ENCODE measurements at places on chromosomes 7 and 10.

DNA sequence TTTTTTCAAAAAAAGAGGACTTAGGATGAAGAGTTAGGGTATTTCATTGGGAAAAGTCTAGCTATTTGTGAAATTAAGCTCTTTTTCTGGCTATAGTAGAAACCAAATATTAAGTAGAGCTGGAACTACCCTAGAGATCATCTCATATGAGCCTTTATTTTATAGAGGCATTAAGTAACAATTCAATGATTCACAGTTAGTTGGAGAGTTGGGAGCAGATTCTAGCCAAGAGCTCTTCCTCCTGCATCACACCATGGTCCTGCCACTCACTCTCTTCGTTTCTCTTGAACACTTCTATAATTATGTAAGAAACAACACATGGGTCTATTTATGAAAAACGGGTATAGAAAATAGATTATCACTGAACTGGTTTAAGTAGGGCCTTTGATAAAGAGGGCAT, 76.1 kb upstream of the ANK3 start:
- no peak for DNase-seq

DNA sequence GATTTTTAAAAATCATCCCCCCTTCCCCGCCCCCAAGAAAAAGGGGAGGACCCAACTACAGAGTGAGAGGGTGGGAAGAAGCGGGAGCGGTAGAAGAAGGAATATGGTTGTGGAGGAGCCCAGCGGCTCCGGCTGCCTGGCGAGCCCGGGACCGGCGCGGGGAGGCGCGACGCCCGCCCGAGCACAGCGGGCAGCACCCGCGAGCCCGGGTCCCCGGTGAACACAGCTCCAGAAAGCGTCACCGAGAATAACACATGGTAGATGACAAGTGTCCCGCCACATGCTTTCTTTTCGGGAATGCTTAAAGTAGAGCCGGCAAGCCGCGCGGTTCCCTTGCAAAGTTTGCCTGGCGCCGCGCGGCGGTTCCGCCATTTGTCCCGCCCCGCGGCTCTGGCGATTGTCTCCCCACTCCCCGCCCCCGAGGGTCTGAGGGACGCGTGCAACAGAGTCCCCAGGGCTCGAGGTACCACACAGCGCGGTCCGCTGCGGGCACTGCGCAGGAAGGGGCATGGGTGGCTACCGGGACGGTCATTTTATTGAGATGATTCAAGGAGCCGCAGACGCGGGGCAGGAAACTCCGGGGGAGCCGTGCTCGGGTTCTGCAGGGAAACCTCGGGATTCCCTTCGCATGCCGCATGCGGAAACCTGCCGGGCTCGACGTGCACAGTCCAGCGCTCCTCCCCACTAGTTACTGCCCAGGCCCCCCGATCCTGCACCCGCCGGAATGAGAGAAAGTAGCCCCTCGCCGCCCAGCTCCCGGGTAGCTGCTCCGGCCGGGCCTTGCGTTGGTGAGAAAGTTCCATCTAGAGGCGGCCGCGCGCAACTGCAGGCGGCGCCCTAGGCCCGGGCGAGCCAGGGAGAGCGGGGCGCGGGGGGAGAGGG, 781 bp upstream of the GRM8 start:
- peak; percentile 12 for DNase-seq

DNA sequence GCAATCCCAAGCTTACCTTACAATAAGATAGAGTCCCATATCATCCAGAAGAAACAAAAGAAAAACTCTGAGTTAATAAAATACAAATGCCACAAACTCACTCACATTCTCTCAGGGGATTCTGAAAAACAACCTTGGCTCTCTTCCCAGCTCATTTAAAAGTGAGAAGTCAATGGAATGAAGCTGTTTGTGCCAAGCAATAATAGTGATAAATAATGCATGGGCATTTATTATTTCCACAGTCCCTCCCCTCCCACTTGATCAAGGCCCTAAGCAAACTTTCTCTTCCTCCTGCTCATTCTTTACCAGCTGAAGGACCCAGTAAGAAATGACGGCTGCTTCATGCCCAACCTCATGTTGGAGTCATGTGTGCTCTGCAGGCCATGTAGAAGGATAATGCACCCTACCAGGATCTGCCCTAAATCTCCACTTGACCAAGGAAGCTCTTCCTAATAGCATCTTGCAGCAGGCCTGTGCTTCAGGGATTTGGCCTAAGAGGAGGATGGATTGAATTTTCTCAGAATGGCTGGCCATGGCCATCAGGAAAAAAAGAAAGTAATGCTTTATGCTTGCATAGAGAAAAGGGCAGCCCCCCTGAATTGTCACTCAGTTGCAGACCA, 451.3 kb downstream of the GPAM start:
- no peak for DNase-seq

GRCh38 chr10:95550073-95550672, 11.0 kb downstream of the SORBS1 start:
- DNase-seq, result no peak

- DNase-seq, result no peak
Observed at GRCh38 chr7:73439410-73439704, 5.8 kb downstream of the FZD9 start.

- DNase-seq, result no peak
Observed at GRCh38 chr7:157522189-157522588, 185.4 kb downstream of the DNAJB6 start.

DNA sequence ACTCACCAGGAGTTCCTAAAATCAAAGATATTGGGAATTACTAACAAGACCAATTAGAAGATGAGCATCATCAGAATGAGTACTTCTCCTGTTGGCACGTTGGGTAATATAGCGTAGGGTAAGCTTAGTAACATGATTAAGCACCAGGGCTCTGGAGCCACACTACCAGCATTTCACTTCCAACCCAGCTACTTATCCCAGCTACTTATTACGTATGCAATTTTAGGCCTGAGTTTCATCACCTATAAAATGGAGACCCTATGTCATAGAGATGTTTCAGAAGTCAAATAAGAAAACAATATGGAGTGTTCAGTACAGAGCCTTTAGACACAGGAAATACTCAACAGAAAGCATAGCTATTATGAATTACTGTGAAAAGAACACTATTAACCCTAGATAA, 19.0 kb downstream of the GDI2 start:
- no peak for DNase-seq

DNA sequence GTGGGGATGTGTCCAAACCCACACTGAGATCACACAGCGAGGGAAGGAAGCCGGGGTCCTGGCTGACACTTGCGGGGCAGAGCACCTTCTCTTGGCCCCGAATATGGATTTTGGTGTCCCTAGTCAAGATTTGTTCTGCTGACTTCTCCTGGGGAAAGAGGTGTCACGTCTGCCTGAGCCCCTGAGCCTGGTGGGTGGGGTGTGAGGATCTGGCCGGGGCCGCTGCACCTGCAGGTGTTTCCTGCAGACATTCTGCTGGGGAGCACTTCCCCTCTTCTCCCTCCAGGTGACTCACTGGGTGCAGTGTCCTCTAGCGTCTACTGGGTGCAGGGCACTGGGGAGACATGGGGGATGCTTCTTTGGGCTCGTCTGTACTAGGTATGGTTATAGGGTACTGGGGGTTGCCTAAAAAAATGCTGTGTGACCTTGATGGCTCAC, 99.2 kb downstream of the GRK5 start:
- peak; percentile 40 for DNase-seq

DNA sequence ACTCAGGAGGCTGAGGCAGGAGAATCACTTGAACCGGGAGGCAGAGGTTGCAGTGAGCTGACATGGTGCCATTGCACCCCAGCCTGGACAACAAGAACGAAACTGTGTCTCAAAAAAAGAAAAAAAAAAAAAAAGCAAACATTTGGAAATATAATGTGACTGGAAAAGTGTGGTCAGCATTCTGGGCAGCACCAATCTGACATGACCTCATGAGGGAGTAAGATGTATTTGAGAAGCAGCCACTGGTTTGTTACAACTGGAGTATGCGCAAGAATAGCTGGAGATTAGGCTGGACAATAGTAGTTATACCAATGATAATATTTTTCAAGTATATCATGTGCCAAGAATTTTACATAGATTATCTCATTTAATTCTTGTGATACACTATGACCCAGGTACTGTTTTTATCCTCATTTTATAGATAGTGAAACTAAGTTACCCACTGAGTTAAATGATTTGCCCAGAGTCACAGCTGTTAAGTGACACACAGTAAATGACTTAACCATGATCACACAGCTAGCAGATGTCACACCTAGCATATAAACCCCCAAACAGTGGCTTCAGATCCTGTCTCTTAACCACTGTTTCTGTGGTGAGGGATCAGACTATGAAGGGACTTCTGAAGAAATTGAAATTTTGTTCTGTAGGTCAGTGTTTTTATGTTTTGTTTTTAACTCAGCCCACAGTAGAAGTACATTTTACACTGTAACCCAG, 11.1 kb downstream of the MCU start:
- DNase-seq, result no peak

DNA sequence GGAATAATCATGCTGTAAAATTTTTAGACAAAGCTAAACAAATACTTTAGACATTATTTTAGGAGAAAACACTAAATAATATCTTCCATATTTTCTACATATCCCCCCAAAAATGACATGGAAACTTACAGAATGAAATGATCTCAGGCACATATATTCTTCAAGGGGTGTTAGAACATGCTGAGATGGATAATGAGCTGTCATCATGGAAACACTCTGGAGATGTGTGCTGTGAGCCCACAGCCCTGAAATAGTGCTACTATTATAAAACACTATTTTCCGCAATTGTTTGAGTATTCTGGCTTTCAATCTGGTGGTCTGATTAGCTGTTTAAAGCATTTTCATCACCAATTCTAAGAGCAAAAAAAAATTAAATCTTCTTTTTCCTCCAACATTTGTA, 385.7 kb downstream of the PHTF2 start:
- no peak for DNase-seq

DNA sequence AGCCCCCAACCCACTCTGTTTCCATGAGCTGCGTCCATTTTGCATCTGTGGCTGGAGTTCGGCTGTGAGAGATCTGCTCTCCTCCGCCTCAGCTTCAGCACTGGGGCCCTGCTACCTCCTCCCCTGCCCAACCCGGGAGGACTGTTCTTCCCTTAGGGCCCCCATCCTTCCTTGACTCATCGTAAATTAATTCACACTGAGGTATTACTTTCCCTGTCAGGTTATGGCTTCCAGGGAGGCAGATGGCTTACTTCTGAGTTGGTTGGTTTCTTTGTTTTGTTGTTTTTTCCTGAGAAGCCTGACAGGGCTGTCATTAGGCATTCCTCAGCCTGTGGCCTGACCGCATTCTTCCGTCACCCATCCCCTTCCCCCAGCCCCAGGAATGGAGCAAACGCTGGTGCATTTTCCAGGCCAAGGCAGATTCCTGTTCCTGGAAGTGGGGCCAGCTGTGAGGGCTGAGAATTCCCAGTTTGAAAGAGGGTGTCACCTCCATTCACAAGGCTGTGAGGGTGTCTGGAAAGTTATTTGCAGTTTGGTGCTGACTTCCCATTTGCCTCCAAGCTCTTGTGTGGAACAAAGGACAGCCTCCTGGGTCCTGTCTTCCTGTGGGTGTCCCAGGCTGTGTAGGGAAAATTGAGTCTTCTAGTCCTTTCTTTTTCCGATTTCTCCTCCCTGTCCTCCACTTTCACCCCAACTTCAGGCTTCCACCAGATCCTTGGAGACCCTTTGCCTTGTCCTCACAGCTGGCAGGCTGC, 11.7 kb downstream of the CPA5 start:
- no peak for DNase-seq

- peak; percentile 11 for DNase-seq
Observed at GRCh38 chr10:13271552-13272163, 28.2 kb downstream of the PHYH start.

DNA sequence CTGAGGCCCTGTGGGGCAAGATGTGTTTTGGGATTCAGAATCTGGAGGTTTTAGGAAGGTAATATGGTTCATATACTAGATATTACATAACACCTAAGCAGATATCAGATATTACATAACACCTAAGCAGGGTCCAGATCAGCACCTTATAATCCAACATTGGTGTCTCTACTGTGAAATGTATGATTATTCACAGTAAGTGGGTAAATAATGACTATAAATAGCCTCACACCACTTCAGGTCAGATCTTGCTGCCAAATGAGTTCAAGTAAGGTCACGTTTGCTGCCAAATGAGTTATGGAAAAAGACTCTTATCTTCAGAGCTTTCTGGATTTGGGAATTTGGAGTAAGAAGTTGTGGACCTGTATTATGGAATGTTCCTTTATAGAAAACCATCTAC, 14.6 kb downstream of the ADRB1 start:
- no peak for DNase-seq

- no peak for DNase-seq
Observed at GRCh38 chr7:105662998-105663397, 81.7 kb upstream of the EFCAB10 start.

DNA sequence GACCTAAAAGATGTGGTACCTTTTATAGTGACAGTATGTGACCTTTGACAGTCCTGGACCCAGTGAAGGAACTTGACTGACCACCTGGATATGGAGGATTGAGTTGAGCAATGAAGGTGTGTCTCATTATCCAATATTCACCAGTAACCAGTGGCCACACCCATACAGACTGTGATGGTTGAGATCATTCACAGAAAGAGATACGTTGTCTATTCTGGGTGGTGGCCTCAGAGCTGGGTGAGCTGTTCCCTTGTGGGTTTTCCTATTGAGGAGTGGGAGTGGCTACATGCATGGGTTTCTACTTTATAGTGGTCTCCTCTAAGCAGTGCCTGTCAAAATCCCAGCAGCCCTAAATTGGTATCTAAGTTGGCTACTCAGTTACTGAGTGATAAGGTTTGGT, 507.4 kb downstream of the SORCS3 start:
- no peak for DNase-seq

DNA sequence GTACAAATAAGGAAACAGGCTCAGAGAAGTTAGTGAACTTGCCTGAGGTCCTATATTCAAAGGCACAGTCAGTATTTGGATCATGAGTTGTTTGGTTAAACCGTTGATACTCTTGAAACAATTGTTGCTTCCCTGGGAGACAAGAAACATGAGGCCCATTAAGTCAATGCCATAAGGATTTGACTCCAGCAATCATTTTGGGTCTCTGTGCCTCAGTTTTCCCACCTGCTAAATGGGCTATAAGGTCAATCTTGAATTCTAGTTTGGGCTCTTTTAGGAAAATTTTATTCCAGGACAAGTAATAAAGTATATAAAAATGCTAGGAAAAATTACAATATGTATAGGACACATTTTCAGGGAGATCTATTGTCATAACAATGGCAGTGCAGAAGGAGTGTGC, 202.1 kb downstream of the TMEM26 start:
- no peak for DNase-seq

- no peak for DNase-seq
Observed at GRCh38 chr7:48088559-48089045, 463 bp upstream of the UPP1 start.

GRCh38 chr7:120733143-120733542, 124.8 kb downstream of the TSPAN12 start:
- no peak for DNase-seq

GRCh38 chr7:123624527-123625183, 23.0 kb downstream of the ASB15 start:
- DNase-seq, result peak; percentile 5

DNA sequence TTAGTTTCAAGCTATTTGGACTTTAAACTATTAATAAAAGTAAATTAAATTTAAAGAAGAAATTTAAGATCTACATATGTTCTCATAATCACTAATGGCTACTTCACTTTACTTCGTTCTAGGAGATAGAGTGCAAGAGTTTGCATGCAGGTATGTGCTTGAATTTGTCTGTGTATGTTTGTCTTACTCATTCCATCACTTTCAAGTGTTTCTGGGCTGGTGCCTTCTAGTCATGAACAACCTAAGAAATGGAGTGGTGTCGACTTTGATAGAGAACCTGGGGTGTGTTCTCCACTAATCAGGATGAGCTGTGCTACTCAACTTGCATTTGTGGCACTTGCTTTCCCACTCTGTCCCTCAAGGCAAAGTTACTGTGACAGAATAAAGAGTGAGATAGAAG, 169.9 kb downstream of the KCND2 start:
- no peak for DNase-seq

GRCh38 chr7:43531700-43532099, 51.2 kb upstream of the STK17A start:
- no peak for DNase-seq
